ENCODE measurements at places on chromosomes 12 and 14.

GRCh38 chr14:104135904-104136471, 2.4 kb upstream of the KIF26A start:
- DNase-seq = no peak

GRCh38 chr12:119288576-119288975, 46.0 kb upstream of the CCDC60 start:
- no peak for DNase-seq

DNA sequence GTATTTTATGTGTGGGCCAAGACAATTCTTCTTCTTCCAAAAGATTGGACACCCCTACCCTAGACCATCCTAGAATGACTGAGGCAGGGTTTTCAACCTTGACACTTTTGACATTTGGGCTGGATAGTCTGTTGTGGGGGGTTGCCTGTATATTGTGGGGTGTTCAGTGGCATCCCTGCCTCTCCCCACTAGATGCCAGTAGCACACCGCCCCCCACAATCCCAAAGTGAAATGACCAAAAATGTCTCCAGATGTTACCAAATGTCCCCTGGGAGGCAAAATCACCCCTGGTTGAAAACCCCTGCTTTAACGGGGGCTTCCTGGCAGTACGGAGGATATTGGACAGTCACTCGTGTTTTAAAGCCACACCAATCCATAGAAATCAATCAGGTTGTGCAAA, 219.6 kb downstream of the PHETA1 start:
- no peak for DNase-seq

- no peak for DNase-seq
Observed at GRCh38 chr12:43942379-43942778, 106.5 kb downstream of the TMEM117 start.

- DNase-seq = no peak
Observed at GRCh38 chr12:93380480-93381121, 2.9 kb downstream of the NUDT4 start.

GRCh38 chr14:31827325-31827724, 249.8 kb upstream of the ARHGAP5 start:
- no peak for DNase-seq

DNA sequence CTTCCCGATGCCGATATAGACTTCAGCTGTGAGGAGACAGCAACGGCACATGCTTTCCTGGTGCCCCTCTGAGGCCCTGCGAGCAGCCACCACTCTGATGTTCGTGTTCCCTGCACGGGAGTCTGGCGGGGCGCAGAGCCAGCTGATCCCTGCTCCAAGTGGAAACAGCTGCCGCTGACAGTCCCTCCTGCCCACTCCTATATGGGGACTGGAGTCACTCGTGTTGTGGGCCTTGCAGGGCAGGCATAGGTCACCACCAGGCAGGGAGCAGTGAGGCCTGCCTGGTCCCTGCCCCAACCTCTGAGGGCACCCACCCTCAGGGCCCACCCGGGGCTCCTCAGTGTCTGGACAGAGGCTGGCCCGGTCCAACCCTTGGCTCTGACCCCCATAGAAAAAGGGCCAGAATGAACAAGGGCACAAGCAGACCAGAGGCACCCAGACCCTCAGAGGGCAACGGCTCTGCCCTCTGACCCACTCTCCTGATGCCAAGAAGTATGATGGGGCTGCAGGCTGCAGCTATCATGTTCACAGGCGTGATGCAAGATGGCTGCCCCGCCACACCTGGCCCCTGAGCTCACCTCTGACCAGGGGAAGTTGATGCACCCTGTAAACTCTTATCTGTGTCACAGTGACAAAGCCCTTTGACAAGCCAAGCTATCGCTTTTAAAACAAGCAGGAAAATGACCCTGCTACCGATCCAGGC, 181.6 kb downstream of the CALM1 start:
- DNase-seq = peak; percentile 61

DNA sequence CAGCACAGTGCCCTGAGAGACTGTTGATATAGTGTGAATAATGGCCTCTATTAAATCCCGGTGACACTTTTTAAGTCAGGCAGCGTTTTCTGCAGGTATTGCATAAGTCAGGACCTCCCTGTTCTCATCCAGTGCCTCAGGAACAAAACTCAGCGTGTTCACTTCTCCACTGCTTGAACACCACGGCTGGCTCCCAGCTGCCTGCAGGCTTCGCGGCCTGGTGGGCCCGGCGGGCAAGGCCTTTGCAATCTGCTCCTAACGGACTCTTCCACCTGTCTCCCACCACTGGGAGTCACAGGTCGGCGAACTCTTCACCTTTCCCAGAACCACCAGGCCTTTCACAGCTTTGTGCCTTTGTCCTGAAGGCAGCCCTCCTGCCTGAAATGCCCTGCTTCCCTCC, 18.7 kb downstream of the RFX4 start:
- no peak for DNase-seq

DNA sequence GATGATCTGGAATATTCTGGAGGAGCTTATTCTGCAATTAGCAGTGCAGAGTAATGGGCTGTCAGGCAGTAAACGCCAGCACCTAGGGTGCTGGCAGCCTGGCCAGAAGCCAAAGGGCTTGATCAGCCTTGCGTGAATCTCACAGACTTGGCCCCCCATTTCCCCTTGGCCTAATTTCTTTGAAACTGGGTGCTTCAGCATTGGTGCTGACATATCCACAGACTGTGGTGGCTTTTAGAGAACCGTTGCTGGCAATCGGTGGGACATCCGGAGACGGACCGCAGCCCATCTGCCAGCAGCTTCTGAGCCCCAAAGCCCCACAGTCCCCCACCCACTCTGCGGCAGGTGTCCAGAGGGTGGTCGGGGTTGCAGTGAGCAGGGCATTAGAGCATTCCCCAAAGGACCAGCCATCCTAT, 157.1 kb downstream of the CALM1 start:
- DNase-seq = no peak

- DNase-seq = no peak
Observed at GRCh38 chr12:25734529-25735180, 181.6 kb upstream of the LMNTD1 start.

DNA sequence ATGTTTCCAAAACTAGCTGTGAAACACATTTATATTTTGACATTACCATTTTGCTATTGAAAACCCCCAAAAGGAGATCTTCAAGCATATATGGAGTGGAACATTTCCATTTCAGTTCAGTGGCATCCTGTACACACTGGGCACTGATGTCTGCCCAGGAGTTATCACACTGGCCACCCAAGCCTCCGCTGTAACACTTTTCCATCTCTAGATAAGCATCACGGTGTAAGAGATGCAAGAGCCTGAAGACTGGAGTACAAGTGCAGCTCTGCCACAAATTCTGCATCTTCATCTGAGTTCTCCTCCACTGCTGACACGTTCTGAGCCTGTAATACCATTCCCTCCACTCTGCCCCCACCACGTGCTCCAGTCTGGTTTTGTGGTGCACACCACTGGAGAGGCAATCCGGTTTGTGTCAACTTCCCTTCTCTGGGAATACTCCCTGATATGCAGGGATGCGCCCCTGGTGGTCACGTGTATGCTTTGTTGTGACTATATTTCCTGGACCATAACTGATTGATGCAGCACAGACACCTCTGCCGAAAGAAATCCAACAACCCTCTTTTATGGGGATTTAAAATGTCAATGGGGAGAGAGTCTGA, 12.7 kb downstream of the SPTLC2 start:
- DNase-seq = no peak

DNA sequence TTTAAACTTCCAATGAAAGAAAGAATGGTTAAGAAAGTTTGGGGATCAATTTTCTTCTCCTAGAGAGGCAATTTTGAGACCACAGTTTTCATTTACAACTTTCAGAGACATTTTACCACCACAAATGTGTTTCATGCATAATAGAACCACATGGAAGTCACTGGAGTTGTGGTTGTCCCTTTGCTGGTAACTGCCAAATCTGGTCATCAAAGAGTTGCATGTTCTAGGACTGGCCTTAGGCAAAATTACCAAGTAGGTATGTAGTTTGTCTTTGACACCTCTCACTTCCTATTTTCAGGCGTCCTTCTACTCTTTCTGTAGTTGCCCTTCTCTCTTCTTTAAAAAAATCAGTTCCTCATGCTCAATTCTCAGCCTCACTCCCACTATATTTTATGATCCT, 54.3 kb upstream of the TMX1 start:
- no peak for DNase-seq

- no peak for DNase-seq
Observed at GRCh38 chr12:116896411-116896924, 14.3 kb upstream of the FBXW8 start.

DNA sequence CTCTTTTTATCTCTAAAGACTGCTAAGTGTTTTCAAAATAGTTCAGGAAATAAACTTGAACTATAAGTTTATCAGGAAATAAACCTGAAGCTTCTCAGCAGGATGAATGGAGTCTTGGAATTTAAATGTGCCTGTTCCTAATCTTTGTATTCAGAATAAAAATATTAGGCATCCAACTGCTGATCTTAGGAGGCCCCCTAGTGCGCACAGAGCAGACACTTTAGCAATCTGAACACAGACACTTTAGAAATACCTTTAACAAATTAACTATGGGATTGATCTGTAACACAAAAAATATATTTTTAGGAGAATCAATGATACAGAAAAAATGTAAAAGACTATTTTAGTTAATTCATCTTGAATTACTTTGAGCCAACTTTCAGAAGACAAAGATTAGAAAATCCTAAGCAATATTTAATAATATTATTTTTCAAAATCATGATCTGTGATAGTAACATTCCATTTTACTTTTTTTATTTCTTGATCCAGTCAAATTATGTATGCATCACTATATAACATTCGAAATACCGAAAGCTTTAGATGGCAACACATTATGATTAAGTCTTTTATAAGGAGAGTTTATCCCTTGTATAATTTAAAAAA, 80.9 kb downstream of the SLC41A2 start:
- no peak for DNase-seq

- DNase-seq = no peak
Observed at GRCh38 chr12:46406352-46407027, 33.9 kb upstream of the SLC38A2 start.

DNA sequence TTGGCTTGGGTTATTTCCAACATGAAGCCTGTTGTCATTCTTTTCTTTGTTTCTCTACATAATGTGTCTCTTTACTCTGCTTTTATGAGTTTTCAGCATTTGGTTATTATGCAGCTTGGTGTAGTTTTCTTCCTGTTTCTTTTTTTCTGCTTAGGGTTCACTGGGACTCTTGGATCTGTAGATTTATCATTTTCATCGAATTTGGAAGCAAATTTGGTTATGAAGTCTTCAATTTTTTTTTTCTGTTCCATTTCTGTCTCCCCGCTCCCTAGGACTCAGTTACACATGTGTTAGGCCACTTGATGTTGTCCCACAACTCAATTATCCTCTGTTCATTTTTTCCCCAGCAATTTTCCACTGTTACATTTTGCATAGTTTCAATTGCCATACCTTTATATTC, 13.8 kb upstream of the BEGAIN start:
- no peak for DNase-seq

- DNase-seq = no peak
Observed at GRCh38 chr12:47891356-47891755, 13.4 kb downstream of the VDR start.

DNA sequence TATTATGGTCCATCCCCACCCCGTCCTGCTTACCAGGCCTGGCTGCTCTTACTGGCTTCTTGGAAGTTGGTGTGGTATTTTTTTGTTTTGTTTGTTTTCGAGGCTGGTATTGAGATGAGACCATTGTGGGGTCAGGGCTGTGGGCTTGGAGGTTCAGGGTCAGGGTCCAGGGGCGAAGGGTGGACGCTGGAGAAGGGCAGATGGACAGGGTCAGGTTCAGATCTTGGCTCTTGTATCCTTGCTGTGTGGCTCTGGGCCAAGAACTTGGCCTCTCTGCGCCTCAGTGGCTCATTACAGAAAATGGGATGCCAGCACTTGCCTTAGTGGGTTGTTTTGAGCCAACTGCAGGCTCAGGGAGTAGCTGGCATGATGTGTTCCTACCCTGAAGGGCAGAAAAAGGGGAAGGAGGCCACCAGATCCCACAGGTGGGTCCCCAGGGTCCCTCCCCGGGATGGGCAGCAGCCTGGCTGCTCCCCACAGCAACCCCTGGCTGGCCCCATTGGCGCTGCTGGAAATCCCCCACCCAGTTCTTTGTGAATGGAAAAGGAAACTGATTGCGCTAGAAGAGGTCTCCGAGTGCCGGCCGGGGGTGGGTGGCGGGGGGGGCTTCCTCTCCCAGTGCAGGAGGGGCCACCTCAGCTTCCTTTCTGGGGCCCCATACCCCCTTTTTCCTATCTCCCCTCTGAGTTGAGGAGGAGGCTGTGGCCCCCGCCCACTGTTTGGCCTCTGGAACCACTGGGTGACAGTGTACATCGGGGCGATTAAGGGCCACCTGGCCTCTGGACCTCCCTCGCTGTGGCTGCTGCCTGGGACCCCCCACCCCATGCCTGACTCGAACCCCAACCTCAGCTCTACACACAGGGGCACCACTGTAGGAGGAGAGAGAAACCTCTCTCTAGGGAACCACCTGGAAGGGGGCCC, 25.0 kb downstream of the SH2B3 start:
- DNase-seq = no peak

- DNase-seq = no peak
Observed at GRCh38 chr12:78004249-78005093, 173.8 kb downstream of the NAV3 start.

DNA sequence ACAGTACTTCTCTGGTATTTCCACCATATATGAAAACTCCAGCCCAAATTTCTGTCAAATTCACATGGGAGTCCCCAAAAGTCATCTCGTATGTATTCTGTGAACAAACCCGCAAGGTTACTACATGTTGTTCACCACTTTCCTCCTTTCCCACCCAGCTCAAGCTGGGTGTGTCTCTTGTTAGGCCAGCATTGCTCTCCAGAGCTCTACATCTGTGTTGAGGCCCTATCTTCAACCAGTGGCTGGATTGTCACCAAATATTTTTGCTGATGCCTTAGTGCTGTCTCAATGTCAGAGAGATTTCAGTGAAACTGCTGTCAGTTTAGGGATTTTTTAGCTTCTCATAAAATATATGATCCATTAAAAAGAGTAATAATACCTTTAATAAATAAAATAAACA, 230.9 kb downstream of the BTG1 start:
- DNase-seq = no peak

DNA sequence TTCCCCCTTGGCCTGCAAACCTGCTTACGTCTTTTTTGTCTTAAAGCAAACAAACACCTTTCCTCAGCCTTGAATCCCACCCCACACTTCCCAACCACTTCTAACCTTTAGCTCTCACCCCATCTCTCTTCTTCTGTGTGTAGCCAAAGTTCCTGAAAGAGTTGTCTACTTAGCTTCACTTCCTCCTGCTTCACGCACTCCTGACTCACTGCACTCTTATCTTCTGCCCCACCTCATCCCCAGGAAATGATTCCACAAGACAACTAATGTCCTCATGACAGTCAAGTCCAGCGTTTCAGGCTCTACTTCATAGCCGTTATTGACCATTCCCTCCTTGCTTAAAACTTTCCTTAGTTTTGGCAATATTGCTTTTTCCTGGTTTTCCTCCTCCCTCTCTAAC, 22.4 kb downstream of the EIF2B2 start:
- DNase-seq = no peak

- DNase-seq = no peak
Observed at GRCh38 chr12:5441497-5442236, 9.8 kb downstream of the NTF3 start.
